Sigmoid colon (tissue), 7 donors: ENCODE measurements at places on chromosomes 7 and 10. TPM values are rescaled to one million over a fixed set of nuclear protein-coding genes. Genes with fewer than 3 reads are reported as not detected.

Gene BICC1
- 12.1 TPM for total RNA-seq

Gene PSPH
- 12.1 TPM for total RNA-seq

GRCh38 chr10:642186-642890 lies 47.1 kb downstream of the DIP2C start:
- DNase-seq: peak; percentile 54
- no peaks in the 10 kb centered on the region for H3K36me3 ChIP-seq
- no peaks in the 10 kb centered on the region for H3K27me3 ChIP-seq
- no peak overlapping the region for H3K4me3 ChIP-seq
- H3K4me1 ChIP-seq: no peaks in the 10 kb centered on the region
- no peak overlapping the region for H3K27ac ChIP-seq

- H3K27me3 ChIP-seq: no peaks in the 10 kb centered on the region
- H3K36me3 ChIP-seq: no peaks in the 10 kb centered on the region
- peaks cover 87% of the 10 kb centered on the region for H3K4me1 ChIP-seq
- DNase-seq: no peak
- peak overlapping the region; percentile 77 for H3K27ac ChIP-seq
Observed at GRCh38 chr7:137936509-137937201, 65.2 kb downstream of the CREB3L2 start.

DNA sequence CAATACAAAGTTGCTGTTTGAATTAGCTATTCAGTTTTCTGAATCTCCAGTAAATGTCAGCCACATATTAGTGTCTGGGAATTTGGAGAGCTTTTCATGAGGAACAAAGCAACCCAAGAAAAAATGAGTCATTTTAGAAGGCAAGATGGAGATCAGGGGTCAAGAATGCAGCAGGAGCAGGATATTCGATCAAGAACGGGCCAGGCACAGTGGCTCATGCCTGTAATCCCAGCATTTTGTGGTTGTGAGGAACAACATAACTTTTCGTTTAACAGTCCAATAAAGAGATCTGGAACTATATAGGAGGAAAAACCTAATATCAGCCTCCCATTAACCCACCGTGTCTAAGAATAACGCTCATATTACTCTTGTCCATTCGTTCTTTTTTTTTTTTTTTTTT lies 600.5 kb downstream of the MAGI2 start:
- no peak for DNase-seq
- no peaks in the 10 kb centered on the region for H3K36me3 ChIP-seq
- H3K4me1 ChIP-seq: no peaks in the 10 kb centered on the region
- no peak overlapping the region for H3K4me3 ChIP-seq
- no peaks in the 10 kb centered on the region for H3K27me3 ChIP-seq
- H3K27ac ChIP-seq: no peak overlapping the region

Gene DYDC2
- total RNA-seq: not detected

- no peaks in the 10 kb centered on the region for H3K4me1 ChIP-seq
- H3K36me3 ChIP-seq: no peaks in the 10 kb centered on the region
- DNase-seq: no peak
- peak overlapping the region; percentile 22 for H3K27ac ChIP-seq
Observed at GRCh38 chr7:131633342-131633843, 77.0 kb upstream of the PODXL start.

Gene TAS2R3
- total RNA-seq: 3.8 TPM

DNA sequence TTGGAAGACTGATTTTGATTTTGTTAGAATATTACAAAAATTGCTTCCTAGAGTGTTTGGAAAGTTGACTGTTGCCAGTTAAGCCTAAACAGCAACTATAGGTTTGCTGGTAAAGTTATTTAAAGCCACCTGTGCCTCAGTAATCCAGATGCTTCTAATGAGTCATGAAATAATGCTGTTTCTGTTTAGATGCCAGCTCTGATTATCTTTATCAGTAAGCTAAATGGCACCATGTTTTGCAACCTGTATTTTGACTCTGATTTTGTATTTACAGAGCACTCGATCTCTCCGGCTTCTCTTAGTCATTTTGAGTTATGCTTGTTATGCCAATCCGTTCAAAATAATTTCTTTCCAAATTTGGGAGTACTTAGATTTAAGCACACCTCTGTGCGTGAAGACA lies 366.1 kb downstream of the EXOC4 start:
- H3K4me1 ChIP-seq: no peaks in the 10 kb centered on the region
- H3K27me3 ChIP-seq: no peaks in the 10 kb centered on the region
- DNase-seq: no peak
- H3K27ac ChIP-seq: no peak overlapping the region
- no peaks in the 10 kb centered on the region for H3K36me3 ChIP-seq
- no peak overlapping the region for H3K4me3 ChIP-seq

- no peak overlapping the region for H3K27ac ChIP-seq
- no peaks in the 10 kb centered on the region for H3K4me1 ChIP-seq
- H3K4me3 ChIP-seq: no peak overlapping the region
Observed at GRCh38 chr7:1367501-1368183, 91.6 kb downstream of the MICALL2 start.

Gene ANKIB1
- total RNA-seq: 31.6 TPM

DNA sequence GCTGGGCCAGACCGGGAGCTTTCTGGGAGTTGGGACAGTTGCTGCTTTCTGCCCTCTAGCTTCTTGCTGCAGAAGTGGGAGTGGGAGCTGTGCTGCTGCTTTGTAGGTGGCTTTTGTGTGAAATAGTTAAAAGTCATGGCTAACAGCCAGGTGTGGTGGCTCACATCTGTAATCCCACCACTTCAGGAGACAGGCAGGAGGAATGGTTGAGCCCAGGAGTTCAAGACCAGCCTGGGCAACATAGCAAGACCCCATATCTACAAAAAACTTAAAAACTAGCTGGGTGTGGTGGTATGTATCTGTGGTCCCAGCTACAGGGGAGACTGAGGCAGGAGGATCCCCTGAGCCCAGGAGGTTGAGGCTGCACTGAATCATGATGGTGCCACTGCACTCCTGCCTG lies 13.7 kb downstream of the TACR2 start:
- H3K4me3 ChIP-seq: no peak overlapping the region
- H3K4me1 ChIP-seq: peaks cover 47% of the 10 kb centered on the region
- H3K27ac ChIP-seq: peak overlapping the region; percentile 97
- no peaks in the 10 kb centered on the region for H3K27me3 ChIP-seq

Gene NUTM2A
- 1.2 TPM for total RNA-seq

DNA sequence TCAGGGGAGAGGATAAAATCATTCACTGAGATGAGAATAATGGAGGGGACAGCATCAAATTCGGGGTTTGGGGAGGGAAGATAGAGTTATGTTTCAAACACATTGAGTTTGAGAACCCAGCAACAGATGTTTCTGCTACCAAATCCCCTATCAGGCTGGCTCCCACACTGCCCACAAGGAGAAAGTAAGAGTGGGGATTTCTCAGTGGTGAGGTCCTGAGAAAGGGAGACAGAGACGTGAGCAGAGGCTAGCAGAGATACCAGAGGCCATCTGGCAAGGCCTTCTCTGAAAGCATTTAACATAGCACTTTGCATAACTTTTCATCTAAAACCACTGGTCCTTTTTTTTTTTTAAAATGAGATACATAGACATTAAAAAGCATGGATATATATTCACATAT lies 7.8 kb upstream of the SLF2 start:
- no peaks in the 10 kb centered on the region for H3K27me3 ChIP-seq
- no peak for DNase-seq
- no peak overlapping the region for H3K4me3 ChIP-seq
- H3K27ac ChIP-seq: no peak overlapping the region
- H3K36me3 ChIP-seq: no peaks in the 10 kb centered on the region

DNA sequence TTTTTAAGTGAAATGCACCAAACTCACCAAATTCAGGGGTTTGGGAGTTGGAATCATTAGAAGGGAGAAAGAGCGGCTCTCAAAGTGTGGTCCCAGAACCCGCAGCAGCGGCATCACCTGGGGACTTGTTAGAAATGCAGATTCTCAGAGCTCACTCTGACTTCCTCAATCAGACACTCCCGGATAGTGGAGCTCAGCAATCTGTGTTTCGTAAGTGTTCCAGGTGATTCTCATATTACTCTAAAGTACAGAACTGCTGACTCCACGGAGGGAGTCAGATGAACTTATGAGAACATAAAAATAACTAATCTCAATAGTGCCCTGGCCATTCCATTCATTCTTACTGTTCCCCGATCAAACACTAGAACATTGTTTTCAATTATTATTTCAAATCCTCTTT lies 358.7 kb upstream of the MYO3A start:
- H3K4me3 ChIP-seq: no peak overlapping the region
- no peaks in the 10 kb centered on the region for H3K36me3 ChIP-seq
- H3K4me1 ChIP-seq: no peaks in the 10 kb centered on the region

DNA sequence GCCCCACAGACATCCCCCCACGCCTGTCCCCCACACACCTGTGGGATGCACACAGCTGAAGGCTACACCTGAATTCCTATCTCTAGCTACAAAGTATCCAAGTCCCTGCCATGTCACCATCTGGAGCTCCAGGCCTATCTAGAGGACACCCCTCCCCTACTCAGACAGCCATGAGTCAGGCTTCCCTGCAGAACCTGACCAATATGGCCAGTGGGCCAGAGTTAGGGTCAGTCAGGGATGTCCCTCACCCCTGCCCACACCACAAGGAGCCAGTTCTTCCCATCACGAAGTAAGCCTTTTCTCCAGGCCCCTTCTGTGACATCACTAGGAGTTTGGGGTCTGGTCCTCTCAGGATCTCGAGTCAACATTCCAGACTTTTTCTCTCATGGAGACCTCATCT lies 10.6 kb upstream of the SLC18A3 start:
- H3K4me3 ChIP-seq: no peak overlapping the region
- H3K4me1 ChIP-seq: no peaks in the 10 kb centered on the region

Gene CYP26C1
- not detected for total RNA-seq

DNA sequence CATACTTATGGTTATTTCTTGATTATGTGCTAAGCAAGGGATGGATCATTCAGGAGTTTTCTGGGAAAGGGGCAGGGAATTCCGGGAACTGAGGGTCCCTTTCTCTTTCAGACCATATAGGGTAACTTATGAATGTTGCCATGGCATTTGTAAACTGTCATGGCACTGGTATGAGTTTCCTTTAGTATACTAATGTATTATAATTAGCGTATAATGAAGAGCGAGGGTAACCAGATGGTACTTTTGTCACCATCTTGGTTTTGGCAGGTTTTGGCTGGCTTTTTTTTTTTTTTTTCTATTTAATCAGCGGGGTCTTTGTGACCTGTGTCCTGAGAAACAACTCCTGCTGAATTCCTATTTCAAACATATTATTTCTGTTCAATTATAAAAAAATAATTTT lies 237.6 kb upstream of the PTER start:
- DNase-seq: no peak
- H3K27me3 ChIP-seq: no peaks in the 10 kb centered on the region
- no peaks in the 10 kb centered on the region for H3K36me3 ChIP-seq
- no peak overlapping the region for H3K27ac ChIP-seq

DNA sequence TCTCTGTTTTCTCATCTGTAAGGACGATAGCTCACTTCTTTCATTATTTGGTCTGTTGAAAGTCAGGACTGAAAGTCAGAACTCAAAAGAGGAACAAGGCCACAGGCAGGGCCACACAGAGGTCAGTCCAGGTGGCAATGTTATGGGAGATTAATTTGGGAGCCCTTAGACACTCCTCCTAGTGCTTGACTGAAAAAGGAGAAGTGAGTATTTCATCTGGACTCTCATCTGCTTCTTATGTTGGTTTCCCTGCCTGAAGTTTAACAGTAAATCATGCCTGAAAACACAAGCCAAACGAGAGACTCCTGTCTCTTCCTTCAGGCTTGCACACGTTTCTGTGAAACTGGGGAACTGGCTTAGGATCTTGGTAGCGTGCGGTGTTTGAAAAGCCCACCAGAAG lies 248.5 kb downstream of the BUB3 start:
- no peak overlapping the region for H3K27ac ChIP-seq
- H3K4me1 ChIP-seq: no peaks in the 10 kb centered on the region
- H3K36me3 ChIP-seq: no peaks in the 10 kb centered on the region

Gene ZNF487
- total RNA-seq: 12.2 TPM

DNA sequence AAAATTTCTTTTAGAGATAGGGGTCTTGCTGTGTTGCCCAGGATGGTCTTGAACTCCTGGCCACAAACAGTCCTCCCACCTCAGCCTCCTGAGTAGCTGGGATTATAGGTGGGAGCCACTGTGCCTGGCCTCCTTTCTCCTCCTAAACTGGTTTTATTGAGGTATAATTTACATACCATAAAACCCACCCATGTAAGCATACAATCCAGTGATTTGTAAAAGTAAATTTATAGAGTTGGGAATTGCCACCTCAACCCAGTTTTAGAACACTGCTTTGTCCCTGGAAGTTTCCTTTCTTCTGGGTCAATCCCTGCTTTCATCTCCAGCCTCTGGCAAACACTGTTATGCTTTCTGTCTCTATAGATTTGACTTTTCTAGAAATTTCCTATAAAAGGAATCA lies 49.0 kb downstream of the CNNM2 start:
- no peaks in the 10 kb centered on the region for H3K4me1 ChIP-seq
- no peak overlapping the region for H3K27ac ChIP-seq
- no peak for DNase-seq
- no peaks in the 10 kb centered on the region for H3K36me3 ChIP-seq
- no peak overlapping the region for H3K4me3 ChIP-seq
- H3K27me3 ChIP-seq: no peaks in the 10 kb centered on the region

- H3K4me3 ChIP-seq: no peak overlapping the region
- DNase-seq: no peak
- H3K4me1 ChIP-seq: no peaks in the 10 kb centered on the region
- no peak overlapping the region for H3K27ac ChIP-seq
- H3K27me3 ChIP-seq: no peaks in the 10 kb centered on the region
- no peaks in the 10 kb centered on the region for H3K36me3 ChIP-seq
Observed at GRCh38 chr10:29377333-29377961, 88.6 kb downstream of the LYZL1 start.

GRCh38 chr10:71486484-71487114 lies 89.9 kb downstream of the CDH23 start:
- no peaks in the 10 kb centered on the region for H3K4me1 ChIP-seq
- no peaks in the 10 kb centered on the region for H3K27me3 ChIP-seq
- no peak overlapping the region for H3K4me3 ChIP-seq
- no peaks in the 10 kb centered on the region for H3K36me3 ChIP-seq
- no peak overlapping the region for H3K27ac ChIP-seq

Gene TMEM213
- total RNA-seq: not detected

- H3K4me3 ChIP-seq: no peak overlapping the region
- H3K4me1 ChIP-seq: no peaks in the 10 kb centered on the region
- DNase-seq: no peak
- H3K36me3 ChIP-seq: no peaks in the 10 kb centered on the region
Observed at GRCh38 chr10:49118430-49119074, 3.2 kb upstream of the VSTM4 start.

DNA sequence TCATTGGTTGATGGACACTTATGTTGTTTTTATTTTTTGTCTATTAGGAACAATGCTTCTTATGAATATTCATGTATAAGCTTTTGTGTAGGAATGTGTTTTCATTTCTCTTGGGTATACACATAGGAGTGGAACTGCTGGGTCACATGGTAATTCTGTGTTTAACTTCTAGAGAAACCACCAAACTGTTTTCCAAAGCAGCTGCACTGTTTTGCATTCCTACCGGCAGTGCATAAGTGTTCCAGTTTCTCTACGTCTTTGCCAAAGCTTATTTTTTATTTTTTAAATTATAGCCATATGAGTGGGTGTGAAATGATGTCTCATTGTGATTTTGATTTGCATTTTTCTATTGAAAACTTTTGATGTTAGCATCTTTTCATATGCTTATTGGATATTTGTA lies 51.3 kb downstream of the ADK start:
- DNase-seq: no peak
- no peaks in the 10 kb centered on the region for H3K36me3 ChIP-seq
- no peaks in the 10 kb centered on the region for H3K27me3 ChIP-seq
- H3K4me3 ChIP-seq: no peak overlapping the region
- H3K27ac ChIP-seq: no peak overlapping the region
